ENCODE measurements at places on chromosomes 7 and 10. TPM values are rescaled to one million over a fixed set of nuclear protein-coding genes. Genes with fewer than 3 reads are reported as not detected.

- DNase-seq, result no peak
Measured at GRCh38 chr10:61016007-61016406, 72.0 kb upstream of the RHOBTB1 start.

- DNase-seq, result no peak
Measured at GRCh38 chr10:128751851-128752250, 625.6 kb upstream of the MKI67 start.

- DNase-seq, result no peak
Measured at GRCh38 chr10:120495226-120496009, 38.4 kb downstream of the PLPP4 start.

GRCh38 chr10:3755440-3756359 is 29.3 kb downstream of the KLF6 start:
- peak; percentile 49 for DNase-seq

GRCh38 chr10:16105082-16105481 is 244.8 kb upstream of the MINDY3 start:
- no peak for DNase-seq

DNA sequence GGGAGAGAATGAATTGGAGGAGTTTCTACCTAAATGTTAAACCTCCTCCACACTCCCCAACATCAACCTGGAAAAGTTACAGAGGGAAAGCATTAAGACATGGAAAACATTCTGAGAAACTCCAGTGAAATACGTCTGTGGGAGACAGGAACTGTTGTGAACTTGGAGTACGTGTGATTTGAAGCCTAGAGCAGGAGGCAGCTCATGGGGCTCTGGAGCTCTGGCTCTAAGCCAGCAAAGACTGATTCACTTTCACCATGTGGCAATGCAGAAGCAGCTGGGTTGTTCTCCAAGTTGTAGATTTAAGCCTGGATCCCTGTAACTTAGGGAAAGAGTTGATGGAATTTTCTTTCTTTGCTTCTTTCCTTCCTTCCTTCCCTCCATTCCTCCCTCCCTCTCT is 503.2 kb downstream of the NRG3 start:
- no peak for DNase-seq

DNA sequence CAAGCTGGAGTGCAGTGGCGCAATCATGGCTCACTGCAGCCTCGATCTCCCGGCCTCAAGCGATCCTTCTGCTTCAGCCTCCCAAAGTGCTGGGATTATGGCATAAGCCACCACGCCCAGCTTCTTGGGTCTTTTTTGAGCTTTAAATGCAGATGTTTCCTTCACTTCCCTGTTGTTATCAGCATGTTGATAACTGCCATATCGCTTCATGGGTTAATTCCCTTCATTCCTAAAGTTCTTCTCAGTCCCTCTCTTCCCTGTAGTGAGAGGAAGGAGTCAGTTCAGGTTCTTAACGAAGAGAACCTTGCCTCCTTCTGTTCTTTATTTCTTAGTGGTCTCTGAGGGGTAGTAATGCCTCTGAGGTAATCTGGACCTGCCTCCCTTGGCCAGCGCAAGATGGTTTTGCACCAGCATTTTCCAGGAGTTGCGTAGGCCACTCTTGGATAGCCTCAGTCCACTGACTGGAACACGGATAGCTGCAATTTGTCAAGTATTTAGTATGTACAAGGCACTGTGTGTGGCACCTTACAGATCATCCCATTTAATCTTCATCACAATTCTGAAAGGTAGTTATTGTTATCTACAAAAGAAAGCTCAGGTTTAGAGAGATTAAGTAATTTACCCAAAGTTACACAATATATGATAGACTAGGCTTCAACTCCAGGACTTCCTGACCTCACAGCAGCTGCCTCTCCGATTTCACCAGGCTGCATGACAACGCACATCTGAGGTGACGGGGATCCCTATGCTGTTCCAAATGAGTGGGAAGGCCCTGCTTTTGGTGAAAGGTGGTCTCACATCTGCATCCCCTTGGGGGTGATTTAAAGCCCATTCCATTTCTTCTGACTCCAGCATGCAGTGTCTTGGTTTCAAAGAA is 60.5 kb downstream of the GATA3 start:
- DNase-seq, result no peak

DNA sequence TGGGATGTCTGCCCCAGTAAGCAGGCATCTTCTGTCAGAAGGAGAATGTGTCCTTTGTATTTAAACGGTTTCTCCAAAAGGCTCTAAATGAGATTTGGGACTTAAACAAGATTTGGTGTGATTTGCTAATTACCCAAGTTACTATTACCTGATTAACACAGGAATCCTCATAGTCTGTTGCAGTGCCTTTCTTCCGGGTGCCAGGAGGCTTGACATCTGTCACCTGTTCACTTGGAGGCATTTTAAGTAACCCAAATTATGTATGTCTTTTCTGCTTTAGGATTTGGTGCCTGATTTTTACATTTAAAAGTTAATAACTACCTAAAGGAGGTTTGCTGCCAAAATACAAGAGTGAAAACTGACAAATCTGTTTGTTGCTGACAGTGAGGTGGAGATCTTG is 587.9 kb upstream of the GALNT17 start:
- no peak for DNase-seq

- DNase-seq, result no peak
Measured at GRCh38 chr7:1019789-1020610, 24.3 kb upstream of the GPR146 start.

- DNase-seq, result no peak
Measured at GRCh38 chr7:11690395-11690794, 141.6 kb downstream of the THSD7A start.

- DNase-seq, result no peak
Measured at GRCh38 chr10:17256051-17256450, 28.0 kb downstream of the VIM start.

- DNase-seq, result peak; percentile 25
Measured at GRCh38 chr10:15196021-15196834, 27.7 kb upstream of the NMT2 start.

GRCh38 chr7:100127866-100128636 is 1.3 kb downstream of the MBLAC1 start:
- peak; percentile 58 for DNase-seq

- no peak for DNase-seq
Measured at GRCh38 chr7:18125476-18125875, 97.8 kb upstream of the PRPS1L1 start.

- peak; percentile 72 for DNase-seq
Measured at GRCh38 chr10:13271552-13272163, 28.2 kb downstream of the PHYH start.

DNA sequence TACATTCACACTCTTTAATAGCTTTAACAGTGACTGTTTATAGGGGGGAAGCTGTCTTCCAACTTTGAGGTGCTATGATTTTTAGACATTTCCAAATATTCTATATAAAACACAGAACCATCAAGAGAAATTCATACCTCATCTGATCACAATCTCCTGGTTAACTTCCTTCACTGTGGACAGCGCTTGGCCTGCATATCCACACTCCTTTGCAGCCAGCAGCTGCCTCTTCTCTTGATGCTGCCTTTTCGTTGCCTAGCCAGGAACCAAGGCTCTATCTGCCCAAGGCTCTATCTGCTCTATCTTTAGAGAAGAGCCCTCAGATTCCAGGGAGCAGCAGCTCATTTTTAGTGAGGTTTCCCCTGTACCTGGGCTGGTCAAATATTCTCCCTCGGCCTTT is 252.0 kb downstream of the PTEN start:
- no peak for DNase-seq

GRCh38 chr10:3901370-3901769 is 116.4 kb upstream of the KLF6 start:
- DNase-seq, result peak; percentile 33

- DNase-seq, result no peak
Measured at GRCh38 chr10:104434601-104435000, 81.0 kb downstream of the CFAP58 start.

- no peak for DNase-seq
Measured at GRCh38 chr10:45370202-45370955, 3.6 kb upstream of the ALOX5 start.

GRCh38 chr10:19843487-19843886 is 27.3 kb downstream of the PLXDC2 start:
- DNase-seq, result no peak

The MYL10 gene
- not detected for total RNA-seq

The IFRD1 gene
- total RNA-seq, result 48.9 TPM

The HHEX gene
- 0.11 TPM for total RNA-seq

The FRMD4A gene
- total RNA-seq, result 0.85 TPM

The SVOPL gene
- not detected for total RNA-seq

The LIPF gene
- not detected for total RNA-seq

The SPDYE16 gene
- total RNA-seq, result not detected

The MUC12 gene
- total RNA-seq, result not detected

The POU6F2 gene
- total RNA-seq, result not detected

The KCND2 gene
- total RNA-seq, result not detected

The NUTM2B gene
- not detected for total RNA-seq

The WNT2 gene
- total RNA-seq, result not detected

The ACBD7 gene
- total RNA-seq, result 2.6 TPM

The OR2A5 gene
- total RNA-seq, result not detected

Data from activated CD4-positive, alpha-beta T cell treated with anti-CD3 and anti-CD28 coated beads for 36 hours (primary cell).